EL (cell line): ENCODE measurements at places on chromosomes 1 and 21.

DNA sequence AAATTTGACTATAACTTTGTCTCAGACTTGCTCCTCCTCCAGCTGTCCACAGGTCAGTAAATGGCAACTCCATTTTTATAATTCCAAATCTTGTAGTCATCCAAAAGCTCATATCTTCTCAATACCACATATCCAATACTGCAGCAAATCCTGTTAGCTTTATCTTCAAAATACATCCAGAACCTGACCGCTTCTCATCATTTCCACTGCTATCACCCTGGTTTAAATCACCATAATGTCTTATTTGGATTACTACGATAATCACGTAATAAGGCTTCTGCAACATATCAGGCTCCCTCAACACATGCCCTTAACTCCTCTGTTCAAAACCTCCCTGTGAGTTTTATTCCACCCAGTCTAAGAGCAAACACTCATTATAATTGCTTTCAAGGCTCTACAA, 34.5 kb downstream of the ERO1B start:
- DNase-seq, result peak; percentile 6

GRCh38 chr1:18746981-18747380, 112.5 kb downstream of the TAS1R2 start:
- DNase-seq, result no peak

DNA sequence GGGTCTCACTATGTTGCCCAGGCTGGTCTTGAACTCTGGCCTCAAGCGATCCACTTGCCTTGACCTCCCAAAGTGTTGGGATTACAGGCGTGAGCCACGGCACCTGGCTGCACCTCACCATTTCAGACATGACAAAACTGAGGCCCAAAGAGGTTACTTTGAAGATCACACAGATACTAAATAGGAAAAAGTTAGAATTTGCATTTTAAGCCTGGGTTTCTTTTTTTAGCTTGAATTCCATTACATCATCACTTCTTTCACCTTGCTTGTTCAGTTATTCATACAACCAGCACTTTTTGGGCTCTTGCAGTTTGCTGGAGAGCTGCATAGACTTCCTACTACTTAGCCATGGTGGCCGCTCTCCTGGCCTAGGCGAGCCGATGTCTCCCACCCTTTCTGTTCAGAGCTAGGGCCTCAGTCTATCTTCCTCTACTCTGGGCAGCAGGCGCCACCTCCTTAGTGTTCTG, 16.3 kb upstream of the CD2 start:
- no peak for DNase-seq

DNA sequence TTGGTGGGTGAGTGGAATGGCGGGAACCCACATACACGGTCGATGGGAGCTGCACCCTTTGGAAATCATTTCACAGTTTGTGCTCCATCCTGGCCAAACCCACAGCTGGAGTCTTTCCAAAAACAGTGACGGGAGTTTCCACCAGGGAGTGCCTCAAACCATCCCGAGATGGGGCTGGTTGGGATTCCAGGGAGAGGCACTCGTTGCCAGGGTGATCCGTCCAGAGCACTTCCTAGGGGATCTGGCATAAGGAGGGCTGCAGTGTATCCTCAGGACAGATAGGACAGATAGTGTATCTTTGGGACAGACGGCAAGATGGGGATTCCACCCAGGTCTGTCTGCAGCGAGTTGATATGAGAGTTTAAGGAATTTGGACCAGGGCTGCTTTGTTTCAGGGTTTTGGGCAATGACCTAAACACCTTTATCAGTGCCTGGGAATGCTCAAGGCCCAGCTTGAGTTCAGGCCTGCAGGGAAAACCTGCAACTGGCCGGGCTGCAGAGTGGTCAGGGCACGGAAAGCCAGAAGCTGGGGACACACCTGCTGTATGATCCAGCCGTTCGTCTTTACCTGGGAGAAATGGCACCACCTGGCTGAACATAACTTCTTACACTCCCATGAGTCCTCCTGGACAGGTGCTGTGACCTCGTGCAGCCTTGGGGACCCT, 3.4 kb upstream of the POFUT2 start:
- no peak for DNase-seq
